Colonic mucosa (tissue), 4 donors: ENCODE measurements at places on chromosomes 12 and 14.
A peak's percentile ranks its signal among the peaks of the same experiment; 100 is the strongest.

- no peak within 1 kb of the TSS for H3K27ac ChIP-seq
- no peaks in the 10 kb centered on the region for H3K4me1 ChIP-seq
- peak within 1 kb of the TSS; percentile 38 for H3K4me3 ChIP-seq
- H3K27me3 ChIP-seq: no peaks in the 10 kb centered on the region
- peak; percentile 82 for DNase-seq
Measured at GRCh38 chr12:6647083-6647604, at the start of gene ACRBP. TSS of gene ACRBP (minus strand) at chr12:6647432. CDS start at chr12:6647366, 66 bp downstream.

DNA sequence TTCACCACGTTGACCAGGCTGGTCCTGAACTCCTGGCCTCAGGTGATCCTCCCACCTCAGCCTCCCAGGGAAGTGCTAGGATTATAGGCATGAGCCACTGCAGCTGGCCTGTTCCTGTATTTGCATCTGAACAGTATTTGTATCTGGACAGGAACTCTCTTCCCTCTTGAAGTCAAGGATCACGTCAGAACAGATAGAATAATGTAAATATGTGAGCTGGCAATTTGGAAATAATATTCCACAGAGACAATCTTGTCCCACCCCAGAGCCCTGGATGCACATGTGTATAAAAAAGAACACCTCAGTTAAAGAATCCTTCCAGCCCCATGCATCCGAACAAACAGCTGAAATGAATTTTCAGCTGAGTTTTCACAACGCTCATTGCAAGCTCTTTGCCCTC is 118.3 kb downstream of the VEZT start:
- H3K36me3 ChIP-seq: no peaks in the 10 kb centered on the region
- H3K4me3 ChIP-seq: no peak overlapping the region
- H3K27me3 ChIP-seq: no peaks in the 10 kb centered on the region
- DNase-seq: no peak

DNA sequence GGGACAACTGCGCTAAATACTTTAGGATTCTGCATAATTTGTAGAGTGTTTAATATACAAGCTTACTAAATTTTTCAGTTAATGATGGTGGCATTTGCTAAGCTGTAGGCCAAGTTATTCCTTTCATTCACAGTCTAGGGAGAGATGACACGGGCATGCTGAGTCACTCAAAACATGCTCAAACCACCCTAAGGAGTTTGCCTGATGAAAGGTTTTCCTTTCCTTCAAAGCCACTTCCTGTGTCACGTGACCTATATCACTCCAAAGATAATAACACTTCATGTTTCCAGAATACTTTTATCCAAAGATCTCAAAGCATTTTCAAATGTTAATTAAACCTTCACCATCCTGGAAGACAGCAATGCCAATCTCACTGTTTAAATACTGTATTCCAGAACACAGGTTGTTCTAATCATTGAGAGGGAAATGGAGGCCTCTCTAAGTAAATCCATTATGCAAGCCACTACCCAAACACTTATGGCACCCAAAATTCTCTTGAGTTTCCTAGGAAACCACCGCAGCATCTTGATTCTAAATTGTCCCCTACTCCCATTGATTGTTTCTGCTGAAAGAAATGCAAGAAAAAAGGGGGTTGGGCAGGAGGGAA is 207.0 kb upstream of the CDKN3 start:
- no peak for DNase-seq
- H3K36me3 ChIP-seq: no peaks in the 10 kb centered on the region

DNA sequence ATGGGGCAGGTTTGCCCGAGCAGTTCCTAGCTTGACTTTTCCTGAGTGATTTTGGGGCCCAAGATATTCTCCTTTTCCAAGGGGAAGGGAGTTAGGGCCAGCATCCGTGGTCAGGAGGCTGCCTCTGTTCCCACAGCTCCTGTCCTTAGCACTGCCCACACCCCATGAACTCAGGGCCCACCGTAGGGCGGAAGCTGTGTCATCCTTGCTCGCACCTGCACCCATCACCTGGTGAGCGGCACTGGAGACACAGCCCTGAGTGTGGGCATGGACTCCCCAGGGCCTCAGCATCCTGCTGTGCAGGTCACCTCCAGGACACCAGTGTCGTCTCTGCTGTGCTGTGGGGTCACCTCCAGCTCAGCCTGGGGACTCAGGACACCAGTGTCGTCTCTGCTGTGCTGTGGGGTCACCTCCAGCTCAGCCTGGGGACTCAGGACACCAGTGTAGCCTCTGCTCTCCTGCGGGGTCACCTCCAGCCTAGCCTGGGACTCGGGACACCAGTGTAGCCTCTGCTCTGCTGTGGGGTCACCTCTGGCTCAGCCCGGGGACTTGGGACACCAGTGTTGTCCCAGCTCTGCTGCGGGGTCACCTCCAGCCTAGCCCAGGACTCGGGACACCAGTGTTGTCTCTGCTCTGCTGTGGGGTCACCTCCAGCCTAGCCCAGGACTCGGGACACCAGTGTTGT is 322.9 kb downstream of the ADGRD1 start:
- H3K36me3 ChIP-seq: no peaks in the 10 kb centered on the region
- no peaks in the 10 kb centered on the region for H3K27me3 ChIP-seq
- DNase-seq: no peak
- H3K4me3 ChIP-seq: no peak overlapping the region
- H3K4me1 ChIP-seq: no peaks in the 10 kb centered on the region

DNA sequence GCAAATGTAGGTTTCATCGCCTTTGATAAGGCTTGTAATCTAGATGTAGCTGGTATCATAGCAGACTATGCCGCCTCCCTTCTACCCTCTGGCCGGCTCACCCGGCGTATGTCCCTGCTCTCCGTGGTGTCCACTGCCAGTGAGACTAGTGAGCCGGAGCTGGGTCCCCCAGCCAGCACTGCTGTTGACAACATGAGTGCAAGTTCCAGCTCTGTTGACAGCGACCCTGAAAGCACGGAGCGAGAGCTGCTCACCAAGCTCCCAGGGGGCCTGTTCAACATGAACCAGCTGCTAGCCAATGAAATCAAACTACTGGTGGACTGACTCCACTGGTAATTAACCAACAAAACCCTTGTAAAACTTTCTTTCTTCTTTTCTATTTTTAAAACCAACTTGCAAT is 49.0 kb upstream of the A2ML1 start:
- no peaks in the 10 kb centered on the region for H3K4me1 ChIP-seq
- no peak overlapping the region for H3K4me3 ChIP-seq
- no peak overlapping the region for H3K27ac ChIP-seq
- no peak for DNase-seq

GRCh38 chr12:75390156-75390898 is 562 bp upstream of the GLIPR1L2 start:
- no peaks in the 10 kb centered on the region for H3K4me1 ChIP-seq
- H3K27me3 ChIP-seq: no peaks in the 10 kb centered on the region
- DNase-seq: no peak

GRCh38 chr12:112322882-112323547 is 59.2 kb downstream of the HECTD4 start:
- H3K27me3 ChIP-seq: no peaks in the 10 kb centered on the region
- no peak overlapping the region for H3K27ac ChIP-seq
- H3K4me3 ChIP-seq: no peak overlapping the region
- no peak for DNase-seq
- H3K4me1 ChIP-seq: no peaks in the 10 kb centered on the region

DNA sequence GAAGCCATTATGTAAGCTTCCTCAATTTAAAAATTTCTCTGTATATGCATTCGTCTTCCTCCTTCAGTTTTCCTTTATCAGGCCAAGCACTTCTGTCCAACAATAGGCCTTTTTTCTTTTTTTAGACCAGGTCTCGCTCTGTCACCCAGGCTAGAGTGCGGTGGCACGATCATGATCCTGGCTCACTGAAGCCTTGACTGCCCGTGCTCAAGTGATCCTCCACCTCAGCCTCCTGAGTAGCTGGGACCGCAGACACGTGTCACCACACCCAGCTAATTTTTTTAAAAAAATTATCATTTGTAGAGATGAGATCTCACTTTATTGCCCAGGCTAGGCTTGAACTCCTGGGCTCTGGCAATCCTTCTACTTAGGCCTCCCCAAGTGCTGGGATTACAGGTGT is 25.8 kb downstream of the TAOK3 start:
- no peak overlapping the region for H3K4me3 ChIP-seq
- no peak overlapping the region for H3K27ac ChIP-seq
- no peak for DNase-seq

DNA sequence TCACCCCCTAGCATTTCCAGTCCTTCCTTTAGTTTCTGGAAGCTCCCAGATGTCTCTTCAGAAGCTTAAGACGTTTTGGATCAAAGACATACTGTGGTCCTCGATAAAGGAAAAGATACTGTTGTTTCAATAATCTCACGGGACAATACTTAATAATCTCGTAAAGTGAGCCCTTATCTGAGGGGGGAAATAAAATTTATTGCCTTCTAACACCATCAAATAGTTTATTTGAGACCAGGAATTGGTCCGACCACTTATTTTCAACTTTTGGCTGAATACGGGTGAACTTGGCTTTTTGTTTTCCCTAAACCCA is 640 bp upstream of the G2E3 start:
- H3K4me3 ChIP-seq: peak overlapping the region; percentile 92
- no peak for DNase-seq
- H3K27me3 ChIP-seq: no peaks in the 10 kb centered on the region

GRCh38 chr14:50335389-50335788 is 23.3 kb downstream of the DMAC2L start:
- no peaks in the 10 kb centered on the region for H3K27me3 ChIP-seq
- no peaks in the 10 kb centered on the region for H3K4me1 ChIP-seq
- H3K4me3 ChIP-seq: no peak overlapping the region
- no peaks in the 10 kb centered on the region for H3K36me3 ChIP-seq
- DNase-seq: peak; percentile 72

DNA sequence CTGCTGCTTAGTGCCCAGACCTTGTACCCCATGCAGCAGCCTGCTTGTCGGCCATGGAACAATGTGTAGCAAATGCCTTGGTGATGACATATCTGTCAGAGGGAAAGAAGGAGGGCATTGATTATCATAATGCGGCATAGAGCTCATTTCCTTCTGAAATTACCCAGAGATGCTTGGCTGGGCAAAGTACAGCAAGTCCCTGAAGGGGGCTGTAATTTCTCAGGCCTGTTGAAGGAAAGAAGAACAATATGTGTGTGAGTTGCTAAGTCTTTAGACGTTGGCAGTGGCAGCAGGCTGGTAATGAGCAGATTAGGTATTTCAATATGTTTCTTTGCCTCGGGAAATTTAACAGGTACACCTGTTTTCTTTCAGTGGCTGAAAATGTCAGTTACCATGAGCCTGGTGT is 128.6 kb downstream of the CRADD start:
- no peak overlapping the region for H3K27ac ChIP-seq
- no peaks in the 10 kb centered on the region for H3K27me3 ChIP-seq
- no peaks in the 10 kb centered on the region for H3K4me1 ChIP-seq
- no peaks in the 10 kb centered on the region for H3K36me3 ChIP-seq
- no peak overlapping the region for H3K4me3 ChIP-seq
- DNase-seq: no peak
